Transverse colon (tissue), 4 donors: ENCODE measurements at places on chromosomes 6 and 20. TPM values are rescaled to one million over a fixed set of nuclear protein-coding genes. Genes with fewer than 3 reads are reported as not detected.

Gene SLC17A3
- total RNA-seq: not detected

Gene DAAM2
- 20.8 TPM for total RNA-seq

Gene CYP24A1
- not detected for total RNA-seq

Gene UBE2C
- 9.4 TPM for total RNA-seq

Gene DNAH8
- total RNA-seq: not detected

Gene VSTM2L
- total RNA-seq: 3.0 TPM

Gene HRH3
- not detected for total RNA-seq

Gene HSPA1L
- total RNA-seq: 0.68 TPM

Gene TBXT
- not detected for total RNA-seq

Gene ADTRP
- 119 TPM for total RNA-seq

Gene HLA-A
- 1,884 TPM for total RNA-seq

Gene APOBEC2
- not detected for total RNA-seq

Gene CENPW
- not detected for total RNA-seq

Gene NDUFAF5
- 14.6 TPM for total RNA-seq

Gene PREP
- 32.9 TPM for total RNA-seq
